Stomach (tissue), 19 donors: ENCODE measurements at places on chromosomes 2 and 18. TPM values are rescaled to one million over a fixed set of nuclear protein-coding genes. Genes with fewer than 3 reads are reported as not detected.

GRCh38 chr2:38581193-38582147, 21.3 kb downstream of the HNRNPLL start:
- H3K36me3 ChIP-seq = peaks cover 63% of the 10 kb centered on the region
- no peaks in the 10 kb centered on the region for H3K27me3 ChIP-seq
- H3K4me3 ChIP-seq = no peak overlapping the region
- peaks cover 33% of the 10 kb centered on the region for H3K4me1 ChIP-seq

DNA sequence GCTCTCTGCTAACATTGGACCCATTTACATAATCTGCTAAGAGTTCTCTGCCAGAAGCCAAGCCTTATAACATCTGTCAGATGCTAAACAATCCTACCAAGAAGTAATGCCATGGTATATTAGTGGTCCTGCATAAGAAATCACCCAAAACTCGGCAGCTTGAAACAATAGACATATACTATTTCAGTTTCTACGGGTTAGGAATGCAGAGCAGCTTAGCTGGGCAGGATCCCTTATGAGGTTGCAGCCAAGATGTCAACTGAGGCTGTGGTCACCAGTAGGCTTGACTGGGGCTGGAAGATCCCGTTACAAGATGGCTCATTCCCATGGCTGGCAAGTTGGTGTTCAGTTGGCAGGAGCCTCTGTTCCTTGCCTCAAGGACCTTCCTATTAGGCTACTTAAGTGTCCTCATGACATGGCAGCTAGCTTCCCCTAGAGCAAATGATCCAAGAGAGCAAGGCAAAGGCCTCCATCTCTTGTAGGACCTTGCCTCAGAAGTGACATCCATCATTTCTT, 25.1 kb upstream of the SOS1 start:
- no peak overlapping the region for H3K27ac ChIP-seq
- no peak overlapping the region for H3K4me3 ChIP-seq
- no peaks in the 10 kb centered on the region for H3K36me3 ChIP-seq
- H3K4me1 ChIP-seq = peaks cover 18% of the 10 kb centered on the region
- DNase-seq = no peak

ADNP2 gene
- 22.9 TPM for total RNA-seq

XIRP2 gene
- total RNA-seq = not detected

DNA sequence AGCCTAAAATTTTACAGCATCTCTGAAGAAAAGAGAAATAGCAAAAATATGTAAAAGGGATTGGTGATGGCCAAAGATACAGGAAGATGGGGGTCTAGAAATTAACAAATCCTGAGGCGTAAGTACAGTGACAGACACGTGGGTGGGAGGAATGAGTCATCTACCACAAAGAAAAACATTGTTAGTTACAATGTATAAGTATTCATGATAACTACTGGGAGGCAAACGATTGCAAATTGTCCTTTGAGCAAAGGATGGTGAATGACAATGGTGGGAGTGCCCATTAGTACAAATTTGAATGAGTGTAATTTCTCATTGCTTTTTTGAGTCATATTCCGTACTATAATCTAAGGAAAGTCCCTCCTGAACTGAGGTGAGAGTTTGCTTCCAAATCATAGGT, 809.0 kb upstream of the FAM98A start:
- H3K27me3 ChIP-seq = no peaks in the 10 kb centered on the region
- no peak overlapping the region for H3K27ac ChIP-seq
- no peaks in the 10 kb centered on the region for H3K4me1 ChIP-seq
- no peaks in the 10 kb centered on the region for H3K36me3 ChIP-seq

SETBP1 gene
- total RNA-seq = 29.2 TPM

GRCh38 chr18:27667064-27667463, 482.0 kb upstream of the CHST9 start:
- H3K36me3 ChIP-seq = no peaks in the 10 kb centered on the region
- no peaks in the 10 kb centered on the region for H3K27me3 ChIP-seq
- no peak for DNase-seq
- H3K4me1 ChIP-seq = no peaks in the 10 kb centered on the region
- H3K4me3 ChIP-seq = no peak overlapping the region

- H3K4me1 ChIP-seq = no peaks in the 10 kb centered on the region
- DNase-seq = no peak
- no peaks in the 10 kb centered on the region for H3K36me3 ChIP-seq
- H3K4me3 ChIP-seq = no peak overlapping the region
- H3K27ac ChIP-seq = no peak overlapping the region
- H3K27me3 ChIP-seq = no peaks in the 10 kb centered on the region
These were observed 216.6 kb downstream of the SH3BP4 start for GRCh38 chr2:235168174-235168979.

RESP18 gene
- not detected for total RNA-seq

- peaks cover 4% of the 10 kb centered on the region for H3K4me1 ChIP-seq
- H3K36me3 ChIP-seq = no peaks in the 10 kb centered on the region
- DNase-seq = no peak
- H3K27me3 ChIP-seq = no peaks in the 10 kb centered on the region
These were observed 34.3 kb downstream of the LCLAT1 start for GRCh38 chr2:30481323-30481800.

DNA sequence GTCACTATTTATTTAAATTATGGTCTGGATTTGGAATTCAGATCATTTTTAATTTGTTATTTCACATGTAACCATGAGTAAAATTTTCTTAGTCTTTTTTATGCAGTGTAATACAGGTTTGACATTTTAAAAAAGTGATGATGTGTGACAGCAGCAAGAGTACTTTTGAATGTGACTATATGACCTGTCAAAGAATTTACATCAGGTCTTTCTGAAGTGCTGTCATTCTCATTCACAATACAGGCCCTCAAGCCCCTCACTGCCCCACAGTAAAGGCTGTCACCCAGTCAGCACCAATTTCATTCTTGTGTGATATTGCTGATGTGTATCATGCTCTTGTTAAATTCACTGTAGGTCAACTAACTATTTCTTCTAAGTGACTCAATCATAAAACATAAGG, 364.2 kb downstream of the NUP35 start:
- DNase-seq = no peak
- no peaks in the 10 kb centered on the region for H3K36me3 ChIP-seq
- no peaks in the 10 kb centered on the region for H3K27me3 ChIP-seq
- no peak overlapping the region for H3K4me3 ChIP-seq
- no peak overlapping the region for H3K27ac ChIP-seq

FIGN gene
- total RNA-seq = 4.1 TPM

- H3K36me3 ChIP-seq = peaks cover 4% of the 10 kb centered on the region
- H3K4me3 ChIP-seq = peak overlapping the region; percentile 27
- no peaks in the 10 kb centered on the region for H3K27me3 ChIP-seq
- peaks cover 16% of the 10 kb centered on the region for H3K4me1 ChIP-seq
- no peak for DNase-seq
- H3K27ac ChIP-seq = peak overlapping the region; percentile 61
These were observed 30.4 kb upstream of the GMCL1 start for GRCh38 chr2:69798909-69799526.

- DNase-seq = peak; percentile 97
- peak overlapping the region; percentile 62 for H3K4me3 ChIP-seq
- H3K27me3 ChIP-seq = no peaks in the 10 kb centered on the region
- H3K27ac ChIP-seq = no peak overlapping the region
These were observed 36.4 kb downstream of the PRKRA start for GRCh38 chr2:178414266-178415247.

ALPI gene
- total RNA-seq = not detected

ARPC2 gene
- total RNA-seq = 234 TPM

DNA sequence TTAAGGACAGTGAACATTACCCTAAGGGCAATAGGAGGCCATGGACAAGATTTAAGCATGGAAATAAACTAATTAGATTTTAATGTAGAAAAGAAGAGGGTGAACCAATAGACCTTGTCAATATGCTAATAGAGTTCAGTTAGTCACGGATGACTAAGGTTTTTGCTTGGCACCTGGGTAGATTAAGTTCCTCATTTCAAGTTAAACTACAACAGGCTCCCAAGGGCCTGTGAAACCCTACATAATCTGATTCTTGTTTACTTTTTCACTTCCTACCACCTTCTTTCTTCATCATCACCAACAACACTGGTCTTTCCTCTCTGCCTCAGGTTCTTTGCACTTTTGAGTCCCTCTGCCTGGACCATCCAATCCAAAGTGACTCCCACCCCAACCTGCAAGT, 14.8 kb downstream of the SP110 start:
- no peak for DNase-seq
- no peak overlapping the region for H3K4me3 ChIP-seq
- peaks cover 100% of the 10 kb centered on the region for H3K36me3 ChIP-seq
- H3K27me3 ChIP-seq = no peaks in the 10 kb centered on the region
- H3K27ac ChIP-seq = no peak overlapping the region

- H3K27ac ChIP-seq = no peak overlapping the region
- no peaks in the 10 kb centered on the region for H3K27me3 ChIP-seq
- no peaks in the 10 kb centered on the region for H3K4me1 ChIP-seq
- no peaks in the 10 kb centered on the region for H3K36me3 ChIP-seq
These were observed 352.4 kb downstream of the ZNF516 start for GRCh38 chr18:76142611-76143010.

DNA sequence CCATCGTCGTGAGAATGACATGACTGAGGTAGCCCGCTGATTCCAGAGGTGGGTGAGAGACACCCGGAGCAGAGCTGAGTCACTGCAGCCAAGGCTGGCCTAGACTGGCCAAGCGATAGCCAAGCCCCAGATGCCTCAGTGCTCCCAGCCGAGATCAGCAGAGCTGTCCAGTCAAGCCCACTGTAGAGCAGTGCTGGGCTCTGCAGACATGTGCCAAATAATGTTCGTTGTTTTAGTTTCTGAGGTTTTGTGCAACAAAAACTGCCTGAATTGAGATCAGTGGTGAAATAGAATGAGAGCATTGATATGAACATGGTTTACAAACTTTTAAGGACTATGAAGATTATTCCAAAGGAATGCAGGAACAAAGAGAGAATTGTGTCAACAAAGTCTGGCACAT, 42.1 kb downstream of the INSIG2 start:
- no peaks in the 10 kb centered on the region for H3K36me3 ChIP-seq
- H3K4me1 ChIP-seq = no peaks in the 10 kb centered on the region
- H3K4me3 ChIP-seq = no peak overlapping the region
- no peak for DNase-seq
- no peaks in the 10 kb centered on the region for H3K27me3 ChIP-seq

TMEFF2 gene
- total RNA-seq = 0.37 TPM

GRCh38 chr2:218898109-218898878, 17.6 kb downstream of the WNT10A start:
- H3K27me3 ChIP-seq = peaks cover 10% of the 10 kb centered on the region
- no peaks in the 10 kb centered on the region for H3K36me3 ChIP-seq
- peak overlapping the region; percentile 39 for H3K4me3 ChIP-seq
- peak; percentile 79 for DNase-seq

IL1RN gene
- not detected for total RNA-seq

DNA sequence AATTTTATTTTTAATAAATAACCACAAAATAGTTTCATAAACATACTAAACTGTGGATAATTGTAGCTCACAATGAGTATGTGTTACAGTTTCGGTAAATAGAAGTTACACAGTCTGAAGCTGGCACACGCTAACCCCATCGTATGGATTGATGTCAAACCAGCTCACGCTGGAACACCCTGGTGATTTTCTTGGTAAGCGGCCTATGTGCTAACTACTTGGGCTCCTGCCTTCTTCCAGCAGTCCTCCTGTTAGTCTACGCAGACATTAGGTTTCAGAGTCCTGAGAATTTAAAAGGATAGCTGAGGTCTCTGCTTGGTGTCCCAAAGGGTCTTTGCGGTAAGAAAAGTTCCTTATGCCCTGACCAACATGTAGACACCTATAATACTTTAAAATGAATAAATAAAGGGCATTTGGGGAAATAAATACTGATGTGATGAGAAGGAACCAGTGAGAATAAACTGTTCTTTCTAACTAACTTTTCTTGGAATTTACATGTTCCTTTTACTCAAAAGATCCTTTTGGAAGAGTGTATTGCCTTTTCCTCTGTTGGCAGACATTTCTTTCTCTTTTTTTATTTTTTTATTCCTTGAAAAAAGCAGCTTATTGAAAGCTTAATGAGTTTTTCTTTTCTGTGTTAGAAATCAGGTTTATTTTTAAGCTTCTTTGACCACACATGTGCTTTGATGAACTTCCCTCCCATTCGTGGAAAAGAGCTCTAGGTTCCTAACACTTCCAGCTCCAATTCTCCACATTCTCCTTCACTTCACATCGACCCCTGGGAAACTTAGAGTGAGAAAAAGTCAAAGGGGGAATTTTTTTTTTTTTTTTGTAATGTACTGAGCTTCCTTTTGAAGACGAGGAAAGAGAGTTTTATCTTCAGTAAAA, 322.2 kb downstream of the IRS1 start:
- H3K36me3 ChIP-seq = no peaks in the 10 kb centered on the region
- H3K27ac ChIP-seq = peak overlapping the region; percentile 85
- H3K4me1 ChIP-seq = peaks cover 32% of the 10 kb centered on the region
- H3K27me3 ChIP-seq = no peaks in the 10 kb centered on the region
- no peak overlapping the region for H3K4me3 ChIP-seq

MYCN gene
- 5.3 TPM for total RNA-seq

GRCh38 chr2:636641-637405, 40.4 kb downstream of the TMEM18 start:
- no peak overlapping the region for H3K27ac ChIP-seq
- no peaks in the 10 kb centered on the region for H3K36me3 ChIP-seq
- peak; percentile 77 for DNase-seq
- no peaks in the 10 kb centered on the region for H3K27me3 ChIP-seq

DNA sequence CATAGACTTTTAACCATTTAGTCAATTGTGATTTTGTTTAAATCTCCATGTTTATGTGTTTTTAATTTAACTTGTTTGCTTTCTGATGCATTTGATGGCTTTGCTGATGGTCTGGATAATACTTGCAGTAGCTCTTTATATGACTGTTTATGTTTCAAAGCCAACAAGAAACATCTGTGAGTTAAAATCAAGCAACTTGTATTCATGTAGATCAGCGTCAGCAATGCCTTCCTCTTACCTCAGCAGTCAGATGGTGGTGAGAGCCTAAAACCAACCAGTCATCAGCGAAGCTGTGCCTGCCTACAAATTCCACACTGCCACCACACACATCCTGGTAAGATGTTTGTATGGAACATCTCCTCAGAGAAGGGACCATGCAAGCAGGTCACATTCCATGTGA, 231.9 kb downstream of the PTGR3 start:
- H3K4me1 ChIP-seq = no peaks in the 10 kb centered on the region
- no peak overlapping the region for H3K27ac ChIP-seq
- no peaks in the 10 kb centered on the region for H3K27me3 ChIP-seq

DNA sequence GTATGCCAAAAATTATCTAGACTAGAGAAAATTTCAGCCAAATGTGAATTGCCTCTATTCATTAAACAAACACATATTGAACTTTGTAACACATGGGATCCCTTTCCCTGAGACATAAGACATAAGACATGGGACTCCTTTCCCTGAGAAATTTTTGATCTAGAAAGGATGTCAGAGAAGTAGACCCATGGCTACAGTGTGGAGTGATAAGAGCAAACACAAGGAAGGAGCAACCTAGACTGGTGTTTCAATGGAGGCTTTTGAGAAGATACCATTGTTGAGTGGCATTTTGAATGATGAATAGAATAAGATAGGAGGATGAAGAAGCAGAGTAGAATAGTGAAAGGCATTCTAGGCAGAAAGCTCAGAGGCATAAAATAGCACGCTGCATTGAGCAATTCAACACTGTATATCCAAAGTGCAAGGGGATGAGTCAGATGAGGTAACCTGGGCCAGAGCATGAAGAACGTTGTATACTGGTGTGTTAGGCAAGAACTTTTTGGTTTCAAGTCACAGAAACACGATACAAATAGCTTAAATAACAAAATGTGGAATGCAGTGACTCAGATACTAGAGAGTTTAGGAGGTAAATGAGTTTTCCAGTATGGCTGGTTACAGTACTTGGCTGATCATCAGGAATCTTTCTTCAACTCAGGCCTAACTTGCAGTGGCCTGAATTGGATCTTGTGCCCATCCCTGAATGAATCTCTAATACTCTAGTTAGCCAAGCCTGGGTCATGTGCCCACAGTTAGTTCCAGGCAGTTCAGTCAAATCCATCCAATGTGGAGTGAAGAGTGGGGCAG, 129.8 kb upstream of the TANK start:
- H3K27ac ChIP-seq = peak overlapping the region; percentile 59
- no peaks in the 10 kb centered on the region for H3K27me3 ChIP-seq
- H3K36me3 ChIP-seq = no peaks in the 10 kb centered on the region
- H3K4me1 ChIP-seq = no peaks in the 10 kb centered on the region

GATA6 gene
- total RNA-seq = 183 TPM
